ENCODE measurements at places on chromosomes 6 and 20.
A peak's percentile ranks its signal among the peaks of the same experiment; 100 is the strongest.

DNA sequence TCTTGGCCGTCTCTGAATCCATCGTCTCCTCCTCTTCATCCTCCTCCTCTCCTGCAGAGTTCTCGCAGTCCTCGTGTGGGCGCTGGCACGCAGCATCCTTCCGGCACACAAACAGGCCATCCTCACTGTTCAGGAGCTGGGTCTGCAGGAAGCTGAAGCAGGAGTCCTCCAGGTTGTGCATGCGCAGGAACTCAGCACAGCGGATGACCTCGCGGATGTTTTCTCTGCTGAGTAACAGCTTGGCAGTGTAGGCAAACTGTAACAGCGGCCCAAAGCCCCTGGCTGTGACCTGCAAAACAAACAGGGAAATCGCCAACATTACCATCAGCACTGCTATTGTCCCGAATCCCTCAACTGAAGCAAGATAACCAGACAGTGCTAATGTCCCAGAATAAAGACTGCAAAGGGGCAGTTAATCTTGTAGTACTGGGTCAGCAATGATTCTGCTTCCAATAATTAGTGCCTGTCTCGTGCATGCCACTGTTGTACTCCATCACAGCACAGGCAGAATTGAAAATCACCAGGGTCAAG is 57.4 kb downstream of the GJA10 start:
- no peak for DNase-seq

GRCh38 chr20:46978951-46979491 is 84.4 kb downstream of the EYA2 start:
- no peak for DNase-seq

- DNase-seq = no peak
Measured at GRCh38 chr6:127510876-127511275, 8.3 kb downstream of the MTCL3 start.

GRCh38 chr6:163543321-163543720 is 128.8 kb downstream of the QKI start:
- DNase-seq = no peak

DNA sequence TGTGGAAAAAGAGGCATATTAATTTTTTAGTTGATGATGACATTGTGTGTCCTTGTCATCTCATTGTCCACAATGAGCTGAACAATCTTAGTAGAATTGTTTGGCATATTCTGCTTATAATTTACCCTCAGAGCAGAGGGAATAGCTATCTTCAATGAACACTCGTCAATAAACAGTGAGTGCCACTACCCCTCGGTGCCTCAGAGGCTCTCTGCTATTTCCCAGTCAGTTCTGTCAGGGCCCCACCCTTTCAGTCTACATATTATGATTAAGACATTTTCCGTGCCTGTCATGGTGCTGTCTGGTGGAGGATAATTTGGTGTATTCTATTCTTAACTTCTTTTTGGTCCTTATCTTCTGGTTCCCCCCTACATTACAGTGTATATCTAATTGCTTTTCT is 31.2 kb downstream of the NUS1 start:
- DNase-seq = no peak

DNA sequence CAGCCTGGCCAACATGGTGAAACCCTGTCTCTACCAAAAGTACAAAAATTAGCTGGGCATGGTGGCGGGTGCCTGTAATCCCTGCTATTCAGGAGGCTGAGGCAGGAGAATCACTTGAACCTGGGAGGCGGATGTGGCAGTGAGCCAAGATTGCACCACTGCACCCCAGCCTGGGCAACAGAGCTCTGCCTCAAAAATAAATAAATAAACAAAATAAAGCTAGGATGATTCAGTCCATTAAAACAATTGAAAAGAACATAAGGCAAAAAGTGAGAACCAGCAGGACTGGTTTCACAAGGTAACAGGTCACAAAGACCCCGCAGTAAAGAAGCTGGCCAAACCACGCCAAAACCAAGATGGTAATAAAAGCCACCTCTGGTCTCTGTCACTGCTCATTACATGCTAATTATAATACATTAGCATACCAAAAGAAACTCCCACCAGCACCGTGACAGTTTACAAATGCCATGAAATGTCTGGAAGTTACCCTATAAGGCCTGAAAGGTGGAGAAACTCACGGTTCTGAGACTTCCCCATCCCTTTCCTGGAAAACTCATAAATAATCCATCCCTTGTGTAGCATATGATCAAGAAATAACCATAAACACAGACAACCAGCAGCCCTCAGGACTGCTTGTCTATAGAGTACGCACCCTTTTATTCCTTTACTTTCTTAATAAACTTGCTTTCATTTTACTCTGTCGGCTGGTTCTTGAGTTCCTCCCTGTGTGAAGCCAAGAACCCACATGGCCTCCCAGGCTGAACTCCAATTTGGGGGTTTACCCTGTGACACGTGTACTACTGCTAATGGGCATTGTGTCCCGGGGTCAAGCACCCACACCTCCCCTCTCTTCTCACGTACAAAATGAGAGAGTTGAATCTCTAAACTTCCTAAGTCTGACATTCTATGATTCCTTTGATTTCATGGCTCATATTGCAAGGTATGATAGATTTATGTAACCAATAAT is 10.2 kb downstream of the LAMA4 start:
- no peak for DNase-seq

DNA sequence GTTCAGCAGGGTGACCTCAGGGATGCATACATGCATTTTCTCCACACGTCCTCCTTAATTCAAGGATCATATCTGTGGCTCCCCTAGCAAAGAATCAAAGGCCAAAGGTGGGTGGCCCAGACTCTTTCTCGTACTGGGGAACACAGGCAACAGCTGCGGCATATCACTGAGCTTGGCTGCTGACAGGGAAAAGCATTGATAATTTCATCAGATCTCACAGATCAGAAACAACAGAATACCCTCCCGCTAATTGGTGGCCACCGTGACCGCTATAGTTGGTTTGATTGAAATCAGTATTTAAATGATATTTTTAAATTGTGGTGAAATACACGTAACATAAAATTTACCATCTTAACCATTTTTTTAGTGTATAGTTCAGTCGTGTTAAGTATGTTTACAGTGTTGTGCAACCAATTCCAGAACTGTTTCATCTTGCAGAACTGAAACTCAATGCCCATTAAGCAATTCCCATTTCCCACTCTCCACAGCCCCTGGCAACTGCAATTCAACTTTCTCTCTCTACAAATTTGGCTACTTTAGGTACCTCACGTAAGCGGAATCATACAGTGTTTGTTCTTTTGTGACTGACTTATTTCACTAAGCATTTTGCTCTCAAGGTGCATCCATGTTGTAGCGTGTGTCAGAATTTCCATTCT is 74.7 kb upstream of the TMEM170B start:
- DNase-seq = no peak

DNA sequence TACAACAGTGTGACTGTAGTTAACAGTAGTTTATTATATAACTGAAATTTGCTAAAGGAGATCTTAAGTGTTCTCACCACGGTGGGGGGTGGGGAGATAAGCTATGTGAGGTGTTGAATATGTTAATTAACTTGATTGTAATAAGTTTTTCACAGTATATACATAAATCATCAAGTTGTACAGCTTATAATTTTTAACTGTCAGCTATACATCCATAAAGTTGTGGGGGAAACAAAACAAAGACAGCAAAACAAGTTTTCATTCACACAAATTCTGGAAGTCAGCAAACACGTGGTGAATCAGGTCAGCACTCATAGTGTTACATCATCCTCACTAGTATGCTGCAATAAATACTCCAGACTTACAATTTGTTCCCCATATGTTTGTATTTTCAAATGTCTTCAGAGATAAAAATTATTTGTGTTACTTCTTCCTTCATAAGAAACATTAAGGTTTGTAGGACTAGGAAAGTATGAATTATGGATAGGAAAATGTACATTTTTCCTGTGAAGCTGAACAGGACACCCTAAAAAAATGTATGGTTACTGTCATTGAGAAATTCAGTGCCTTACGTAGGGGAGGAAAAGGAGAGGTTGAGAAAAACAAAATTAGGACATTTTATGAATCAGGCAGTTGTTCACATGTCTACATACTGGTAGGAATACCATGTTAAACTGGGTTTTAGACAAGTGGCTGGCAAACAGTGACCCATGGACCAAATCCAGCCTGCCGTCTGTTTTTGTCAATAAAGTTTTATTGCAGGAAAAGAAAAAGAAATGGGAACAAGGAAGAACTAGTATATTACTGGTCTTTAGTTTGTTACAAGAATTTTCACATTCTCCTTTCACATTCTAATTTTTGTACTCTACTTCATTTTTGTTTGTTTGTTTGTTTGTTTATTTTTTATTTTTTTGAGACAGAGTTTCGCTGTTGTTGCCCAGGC is 6.0 kb downstream of the SUMO4 start:
- DNase-seq = no peak

DNA sequence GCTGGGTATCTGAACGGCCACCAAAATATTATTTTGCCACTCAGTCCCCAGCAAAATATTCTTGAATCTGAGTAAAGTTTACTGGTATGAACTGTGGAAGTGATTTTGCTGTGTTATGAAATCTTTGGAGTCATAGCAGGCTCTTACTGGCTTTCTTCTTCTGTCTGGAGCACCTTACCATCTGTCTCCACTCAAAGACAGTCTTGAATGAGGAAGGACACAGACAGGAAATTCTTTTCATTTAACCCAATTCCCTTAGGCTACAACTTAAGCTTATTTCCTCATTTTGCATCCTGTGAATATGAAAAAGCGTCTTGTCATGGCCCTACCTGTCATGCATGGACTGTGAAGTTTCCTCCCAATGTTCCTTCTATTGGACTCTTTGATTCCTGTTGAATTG is 24.7 kb downstream of the FNDC1 start:
- no peak for DNase-seq

GRCh38 chr20:3235666-3236324 is 3.2 kb downstream of the SLC4A11 start:
- DNase-seq = no peak

GRCh38 chr20:1813674-1814635 is 81.3 kb upstream of the SIRPA start:
- no peak for DNase-seq

DNA sequence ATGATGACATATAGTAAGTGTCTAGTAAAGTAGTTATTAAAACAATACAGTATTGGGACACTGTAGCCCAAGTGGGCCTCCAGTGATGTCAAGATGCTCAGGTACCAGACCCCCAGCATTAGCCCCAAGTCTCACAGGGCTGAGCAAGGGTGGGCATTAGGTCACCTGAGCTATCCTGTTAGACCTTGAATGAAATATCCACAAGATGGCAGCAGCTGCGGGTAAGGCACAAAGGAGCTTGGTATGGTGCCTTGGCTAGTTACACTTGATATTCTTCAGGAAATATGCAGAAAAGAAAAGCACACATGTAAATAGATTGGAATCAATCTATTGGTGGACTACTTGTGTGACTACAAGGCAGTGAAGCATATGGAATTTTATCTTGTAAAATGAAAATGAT is 701.8 kb upstream of the ADGRB3 start:
- no peak for DNase-seq

- no peak for DNase-seq
Measured at GRCh38 chr6:166767230-166767629, 140.2 kb upstream of the RPS6KA2 start.

GRCh38 chr6:6596529-6597328 is 8.2 kb downstream of the LY86 start:
- no peak for DNase-seq

GRCh38 chr6:166955121-166955864 is 1.1 kb downstream of the RNASET2 start:
- peak; percentile 53 for DNase-seq

- DNase-seq = no peak
Measured at GRCh38 chr20:4161401-4162251, 146.3 kb upstream of the RNF24 start.

DNA sequence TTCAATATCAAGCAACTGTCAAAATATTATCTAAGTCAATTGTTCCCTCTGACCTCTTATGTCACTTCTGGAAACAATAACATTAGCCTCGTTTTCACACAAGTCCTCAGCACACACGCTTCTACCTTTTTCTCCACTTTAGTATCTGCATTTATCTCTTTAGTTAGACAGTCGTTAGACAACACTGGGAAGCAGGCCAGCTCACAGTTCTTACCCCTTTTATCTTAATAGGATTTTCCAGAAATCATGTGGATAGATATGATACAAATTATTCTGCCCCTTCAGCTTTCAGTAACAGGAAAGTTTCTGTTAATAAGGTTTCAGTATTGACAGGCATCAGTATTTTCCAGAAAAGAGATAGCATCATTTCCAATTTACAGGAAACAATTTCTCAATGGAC is 25.9 kb upstream of the HAO1 start:
- DNase-seq = no peak

- no peak for DNase-seq
Measured at GRCh38 chr20:51811042-51811355, 8.7 kb upstream of the SALL4 start.

- no peak for DNase-seq
Measured at GRCh38 chr6:137685798-137686375, 181.2 kb upstream of the TNFAIP3 start.

DNA sequence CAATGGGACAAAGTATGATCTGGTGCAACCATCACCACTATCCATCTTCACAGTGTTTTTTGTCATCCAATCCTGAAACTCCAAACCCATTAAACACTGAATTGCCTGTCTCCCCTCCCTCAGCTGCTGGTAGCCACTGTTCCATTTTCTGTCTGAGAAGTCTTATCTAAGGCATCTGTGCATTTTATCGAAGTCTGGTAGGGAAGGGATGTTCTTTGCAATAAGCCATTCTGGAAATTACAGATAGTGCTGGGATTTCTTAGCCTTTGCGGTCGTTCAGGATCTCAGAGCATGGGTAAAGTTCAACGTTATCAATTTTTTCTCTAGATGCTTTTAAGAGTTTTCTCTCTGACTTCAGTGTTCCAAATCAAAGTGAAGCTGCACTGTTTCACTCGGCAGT is 24.1 kb downstream of the KIF25 start:
- DNase-seq = no peak

- no peak for DNase-seq
Measured at GRCh38 chr6:125718109-125718508, 31.3 kb upstream of the HEY2 start.

GRCh38 chr20:41570557-41570956 is 47.6 kb downstream of the CHD6 start:
- DNase-seq = no peak

GRCh38 chr6:153623496-153623895 is 415.5 kb upstream of the OPRM1 start:
- no peak for DNase-seq

DNA sequence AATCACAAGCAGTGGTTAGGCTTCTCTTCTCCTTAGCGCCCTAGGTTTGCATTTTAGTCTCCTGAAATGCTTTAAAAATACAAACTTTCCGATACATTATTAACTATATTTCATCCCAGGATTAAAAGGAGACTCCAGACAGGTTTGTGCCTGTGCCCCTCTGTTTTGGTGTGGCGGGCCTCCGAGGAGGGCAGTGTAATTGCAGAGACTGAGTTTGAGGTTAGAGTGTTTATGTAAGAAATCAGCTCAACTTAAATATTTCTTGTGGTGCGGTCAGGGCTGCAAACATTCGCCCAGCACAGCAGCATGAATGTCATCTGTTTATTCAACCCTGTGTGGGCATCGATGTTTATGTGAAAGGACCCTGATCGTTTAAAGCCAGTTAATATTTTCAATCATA is 130.4 kb upstream of the AKAP12 start:
- DNase-seq = no peak

Data from GM13977 (cell line).